ENCODE measurements at places on chromosomes 6 and 20.
A peak's percentile ranks its signal among the peaks of the same experiment; 100 is the strongest.

- DNase-seq, result no peak
- H3K4me1 ChIP-seq, result no peaks in the 10 kb centered on the region
- H3K4me3 ChIP-seq, result no peak overlapping the region
- H3K27me3 ChIP-seq, result no peaks in the 10 kb centered on the region
- no peaks in the 10 kb centered on the region for H3K36me3 ChIP-seq
- no peak overlapping the region for H3K27ac ChIP-seq
Measured at GRCh38 chr6:9985481-9985880, 429.4 kb downstream of the TFAP2A start.

- no peak overlapping the region for H3K27ac ChIP-seq
- peak overlapping the region; percentile 21 for H3K4me3 ChIP-seq
- H3K4me1 ChIP-seq, result peaks cover 47% of the 10 kb centered on the region
- H3K36me3 ChIP-seq, result no peaks in the 10 kb centered on the region
- no peaks in the 10 kb centered on the region for H3K27me3 ChIP-seq
- no peak for DNase-seq
Measured at GRCh38 chr6:75613056-75613501, 11.4 kb downstream of the SENP6 start.

GRCh38 chr6:145783796-145784195, 30.8 kb downstream of the FBXO30 start:
- no peak overlapping the region for H3K27ac ChIP-seq
- H3K4me3 ChIP-seq, result no peak overlapping the region
- no peak for DNase-seq
- no peaks in the 10 kb centered on the region for H3K27me3 ChIP-seq

GRCh38 chr6:75997696-75998095, 74.8 kb downstream of the IMPG1 start:
- H3K27ac ChIP-seq, result no peak overlapping the region
- H3K36me3 ChIP-seq, result no peaks in the 10 kb centered on the region
- H3K4me1 ChIP-seq, result no peaks in the 10 kb centered on the region

DNA sequence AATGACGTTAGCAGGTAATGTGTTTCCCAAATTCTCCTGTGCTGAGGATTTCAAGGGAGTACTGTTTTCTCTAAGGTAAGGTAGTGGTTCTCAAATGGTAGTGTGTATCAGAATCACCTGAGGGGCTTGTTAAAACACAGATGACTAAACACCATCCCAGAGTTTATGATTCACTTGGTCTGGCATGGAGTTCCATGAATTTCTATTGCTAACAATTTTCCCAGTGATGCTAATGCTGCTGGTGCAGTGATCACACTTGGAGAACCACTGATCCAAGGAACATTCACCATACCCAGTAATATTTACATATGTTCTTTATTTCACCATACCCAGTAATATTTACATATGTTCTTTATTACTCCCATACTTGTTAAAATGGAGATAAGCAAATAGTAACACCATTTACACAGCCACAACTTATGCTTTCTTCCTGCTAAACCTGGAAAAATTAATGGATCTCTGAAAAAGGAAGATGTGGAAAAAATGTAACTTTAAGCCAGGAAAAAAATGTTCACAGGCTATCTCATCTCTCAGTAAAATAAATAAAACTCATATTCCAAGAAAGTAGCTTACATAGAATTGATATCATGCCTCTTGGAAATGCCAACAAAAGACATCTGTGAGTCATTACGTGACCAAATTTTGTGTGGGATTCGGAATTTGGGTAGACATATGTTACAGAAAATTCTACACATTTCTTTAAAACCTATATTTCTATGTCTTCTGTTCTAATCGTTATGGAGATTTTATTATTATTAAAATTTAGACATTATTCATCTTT, 129.5 kb downstream of the MMUT start:
- H3K27ac ChIP-seq, result no peak overlapping the region
- H3K36me3 ChIP-seq, result no peaks in the 10 kb centered on the region
- no peak overlapping the region for H3K4me3 ChIP-seq
- no peaks in the 10 kb centered on the region for H3K4me1 ChIP-seq
- DNase-seq, result no peak
- no peaks in the 10 kb centered on the region for H3K27me3 ChIP-seq

DNA sequence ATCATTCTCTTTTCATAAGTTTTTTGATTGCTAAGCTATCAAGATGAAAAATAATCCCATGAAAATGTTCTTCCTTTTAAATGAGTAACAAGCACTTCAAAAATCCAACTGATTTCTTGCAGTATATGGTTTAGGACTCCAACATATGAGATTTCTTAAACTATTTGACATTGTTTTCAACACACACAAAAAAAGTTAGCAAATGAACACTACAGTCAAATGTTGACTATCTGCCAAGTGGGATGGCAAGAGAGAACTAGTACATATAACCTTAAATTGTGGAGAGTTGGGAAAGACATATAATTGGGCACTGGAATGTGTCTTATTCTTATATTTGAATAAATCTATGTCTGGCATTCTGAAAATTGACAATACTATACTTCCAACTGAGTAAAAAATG, 15.6 kb downstream of the COL21A1 start:
- H3K27ac ChIP-seq, result no peak overlapping the region
- no peak overlapping the region for H3K4me3 ChIP-seq
- DNase-seq, result no peak
- no peaks in the 10 kb centered on the region for H3K27me3 ChIP-seq

DNA sequence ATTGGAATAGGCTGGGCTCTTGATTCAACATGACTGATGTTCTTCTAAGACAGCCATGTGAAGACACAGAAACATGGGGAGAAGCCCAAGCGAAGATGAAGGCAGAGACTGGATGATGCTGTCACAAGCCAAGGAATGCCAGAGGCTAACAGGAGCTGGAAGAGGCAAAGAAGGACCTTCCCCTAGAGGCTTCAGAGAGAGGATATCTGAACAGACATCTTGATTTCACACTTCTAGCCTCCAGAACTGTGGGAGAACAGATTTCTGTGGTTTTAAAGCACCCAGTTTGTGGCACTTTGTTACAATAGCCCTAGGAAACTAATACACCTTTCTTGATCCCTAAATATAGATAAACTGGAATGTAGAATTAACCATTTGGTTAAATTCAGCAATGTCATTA, 127.0 kb downstream of the EDN1 start:
- H3K27ac ChIP-seq, result no peak overlapping the region
- no peak overlapping the region for H3K4me3 ChIP-seq
- H3K36me3 ChIP-seq, result no peaks in the 10 kb centered on the region
- no peaks in the 10 kb centered on the region for H3K4me1 ChIP-seq
- no peaks in the 10 kb centered on the region for H3K27me3 ChIP-seq

DNA sequence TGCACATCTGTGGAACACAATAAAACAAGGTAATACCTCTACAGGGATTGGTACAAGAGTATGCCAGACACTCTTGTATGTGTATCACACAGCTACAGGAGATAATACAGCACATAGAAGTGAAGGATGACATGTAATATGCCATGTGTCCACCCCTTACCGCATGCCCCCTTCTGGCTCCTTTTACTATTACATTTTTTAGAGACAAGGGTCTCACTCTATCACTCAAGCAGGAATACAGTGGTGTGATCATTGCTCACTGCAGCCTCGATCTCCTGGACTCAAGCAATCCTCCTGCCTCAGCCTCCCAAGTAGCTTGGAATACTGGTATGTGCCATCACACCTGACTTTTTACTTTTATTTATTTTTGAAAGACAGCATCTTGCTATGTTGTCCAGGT, 4.2 kb upstream of the NCR3 start:
- H3K4me3 ChIP-seq, result no peak overlapping the region
- H3K4me1 ChIP-seq, result peaks cover 60% of the 10 kb centered on the region
- DNase-seq, result peak; percentile 28
- H3K27me3 ChIP-seq, result no peaks in the 10 kb centered on the region

- H3K27me3 ChIP-seq, result no peaks in the 10 kb centered on the region
- H3K4me1 ChIP-seq, result no peaks in the 10 kb centered on the region
- H3K4me3 ChIP-seq, result no peak overlapping the region
- H3K36me3 ChIP-seq, result no peaks in the 10 kb centered on the region
- no peak overlapping the region for H3K27ac ChIP-seq
Measured at GRCh38 chr20:41935259-41935791, 317.1 kb upstream of the CHD6 start.

GRCh38 chr6:123986938-123987337, 183.3 kb downstream of the NKAIN2 start:
- H3K27me3 ChIP-seq, result no peaks in the 10 kb centered on the region
- no peaks in the 10 kb centered on the region for H3K36me3 ChIP-seq
- H3K4me3 ChIP-seq, result no peak overlapping the region
- H3K27ac ChIP-seq, result no peak overlapping the region
- DNase-seq, result no peak

GRCh38 chr20:60888771-60889170, 363.3 kb upstream of the CDH4 start:
- no peak overlapping the region for H3K27ac ChIP-seq
- no peak for DNase-seq
- H3K4me3 ChIP-seq, result no peak overlapping the region
- H3K36me3 ChIP-seq, result no peaks in the 10 kb centered on the region

DNA sequence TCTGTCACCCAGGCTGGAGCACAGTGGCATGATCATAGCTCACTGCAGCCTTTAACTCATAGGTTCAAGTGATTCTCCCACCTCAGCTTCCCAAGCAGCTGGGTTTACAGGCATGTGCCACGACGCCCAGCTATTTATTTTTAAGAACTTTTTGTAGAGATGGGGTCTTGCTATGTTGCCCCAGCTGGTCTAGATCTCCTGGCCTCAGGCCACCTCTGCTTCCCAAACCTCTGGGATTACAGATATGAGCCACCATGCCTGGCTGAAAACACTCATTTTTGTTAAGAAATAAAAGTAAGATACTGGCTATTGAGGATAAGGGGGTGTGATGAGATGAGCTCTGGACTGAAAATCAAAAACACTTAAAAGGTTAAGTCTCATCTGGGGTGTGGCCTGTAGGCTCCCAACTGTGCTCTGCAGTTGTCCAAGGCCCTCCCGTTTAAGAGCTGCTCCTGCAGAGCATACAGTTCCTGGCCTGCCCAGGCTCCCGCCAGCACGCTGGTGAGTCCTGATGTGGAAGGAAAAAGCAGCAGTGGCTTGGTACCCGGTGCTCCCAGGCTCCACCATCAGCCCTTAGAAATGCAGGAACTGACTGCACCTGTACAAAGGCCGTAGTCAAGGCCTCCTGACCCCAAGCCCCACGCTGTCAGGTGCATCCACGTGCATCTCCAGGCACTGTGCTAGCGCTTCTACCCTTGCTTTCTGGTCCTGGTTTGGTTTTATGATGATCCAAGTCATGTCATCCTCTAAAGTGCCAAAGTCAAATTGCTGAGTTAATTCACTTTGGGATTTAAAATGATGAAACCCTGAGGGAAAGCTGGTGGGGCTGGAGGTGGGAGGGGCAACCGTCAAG, 111.5 kb downstream of the TMEM242 start:
- H3K36me3 ChIP-seq, result peaks cover 9% of the 10 kb centered on the region
- no peak for DNase-seq
- no peaks in the 10 kb centered on the region for H3K27me3 ChIP-seq
- no peaks in the 10 kb centered on the region for H3K4me1 ChIP-seq
- H3K27ac ChIP-seq, result no peak overlapping the region

DNA sequence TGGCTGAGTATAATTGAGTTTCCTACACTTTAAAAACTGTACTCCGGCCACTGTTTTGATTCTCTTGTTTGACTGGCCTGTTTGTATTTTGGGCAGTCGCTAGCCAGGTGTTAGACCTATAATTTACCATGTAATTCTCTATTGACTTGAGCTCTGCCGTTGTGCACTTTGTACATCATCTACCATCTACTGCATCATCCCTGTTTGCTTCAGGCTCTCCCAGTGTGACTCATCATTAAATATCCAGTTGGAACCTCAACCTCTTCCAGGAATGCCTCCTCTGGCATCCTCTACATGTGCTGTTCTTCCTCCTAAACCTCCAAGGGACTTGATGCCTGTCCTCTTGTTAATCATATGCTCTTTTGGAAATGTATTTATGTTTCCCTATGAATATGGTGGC, 72.3 kb downstream of the FARS2 start:
- no peaks in the 10 kb centered on the region for H3K27me3 ChIP-seq
- no peaks in the 10 kb centered on the region for H3K4me1 ChIP-seq
- H3K36me3 ChIP-seq, result no peaks in the 10 kb centered on the region
- no peak overlapping the region for H3K4me3 ChIP-seq

GRCh38 chr6:55827818-55828522, 47.4 kb downstream of the BMP5 start:
- H3K27ac ChIP-seq, result no peak overlapping the region
- no peak overlapping the region for H3K4me3 ChIP-seq
- no peaks in the 10 kb centered on the region for H3K4me1 ChIP-seq
- no peaks in the 10 kb centered on the region for H3K27me3 ChIP-seq
- no peaks in the 10 kb centered on the region for H3K36me3 ChIP-seq

DNA sequence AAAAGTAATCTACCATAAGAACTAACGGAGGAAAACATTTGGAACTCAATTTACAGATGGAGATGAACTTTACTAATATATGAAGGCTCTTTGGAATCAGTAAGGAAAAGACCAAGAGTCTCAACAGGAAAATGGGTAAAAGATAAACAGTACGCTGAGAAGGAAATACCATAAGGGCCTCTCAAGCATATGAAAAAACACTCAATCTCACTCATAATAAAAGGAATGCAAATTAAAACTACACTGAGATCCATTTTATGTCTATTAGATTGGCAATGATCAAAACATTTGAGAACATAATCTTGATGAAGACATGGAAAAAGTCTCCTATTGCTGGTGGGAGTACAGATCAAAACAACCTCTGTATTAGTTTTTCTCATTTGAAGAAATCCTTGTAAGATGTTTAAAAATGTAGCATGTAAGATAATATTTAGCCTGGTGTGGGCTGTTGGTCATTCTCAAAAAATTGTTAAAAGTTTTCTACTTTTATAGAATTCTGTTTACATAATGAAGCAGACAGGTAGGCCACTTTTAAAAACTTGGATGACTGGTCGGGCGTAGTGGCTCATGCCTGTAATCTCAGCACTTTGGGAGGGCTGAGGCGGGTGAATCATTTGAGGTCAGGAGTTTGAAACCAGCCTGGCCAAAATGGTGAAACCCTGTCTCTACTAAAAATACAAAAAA, 14.5 kb downstream of the REV3L start:
- no peak overlapping the region for H3K4me3 ChIP-seq
- DNase-seq, result no peak
- H3K36me3 ChIP-seq, result peaks cover 2% of the 10 kb centered on the region
- no peak overlapping the region for H3K27ac ChIP-seq
- H3K4me1 ChIP-seq, result no peaks in the 10 kb centered on the region

- no peaks in the 10 kb centered on the region for H3K27me3 ChIP-seq
- H3K4me3 ChIP-seq, result no peak overlapping the region
- no peaks in the 10 kb centered on the region for H3K4me1 ChIP-seq
- peaks cover 2% of the 10 kb centered on the region for H3K36me3 ChIP-seq
- DNase-seq, result no peak
- H3K27ac ChIP-seq, result no peak overlapping the region
Measured at GRCh38 chr20:34806255-34806654, 19.2 kb downstream of the NCOA6 start.

GRCh38 chr6:53654745-53655240, 10.8 kb downstream of the KLHL31 start:
- H3K4me3 ChIP-seq, result no peak overlapping the region
- H3K27me3 ChIP-seq, result no peaks in the 10 kb centered on the region
- H3K36me3 ChIP-seq, result no peaks in the 10 kb centered on the region
- DNase-seq, result no peak

DNA sequence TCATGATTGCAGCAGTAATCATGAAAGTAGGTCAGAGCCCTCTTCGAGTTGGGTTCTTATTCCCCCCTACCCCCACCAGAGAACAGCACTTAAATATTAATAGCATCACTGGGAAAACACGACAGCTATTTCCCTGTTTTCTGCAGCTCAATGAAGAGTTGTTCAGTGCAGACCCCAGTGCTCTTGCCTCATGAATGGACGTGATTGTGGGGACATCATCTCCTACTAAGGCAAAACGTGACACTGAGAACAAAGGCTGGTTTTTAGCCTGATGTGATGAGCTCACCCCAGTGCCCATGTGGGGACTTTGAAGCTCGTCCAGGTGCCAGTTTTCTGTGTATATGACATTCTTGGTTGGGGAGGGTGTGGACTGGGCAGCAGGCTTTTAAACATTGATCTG, 105.9 kb downstream of the SLC35F1 start:
- peaks cover 4% of the 10 kb centered on the region for H3K27me3 ChIP-seq
- no peaks in the 10 kb centered on the region for H3K36me3 ChIP-seq
- DNase-seq, result no peak
- H3K4me3 ChIP-seq, result no peak overlapping the region
